ENCODE measurements at places on chromosomes 3 and 15. TPM values are rescaled to one million over a fixed set of nuclear protein-coding genes. Genes with fewer than 3 reads are reported as not detected.

Gene GANC
- total RNA-seq: 25.5 TPM

Gene SLC9A9
- 2.9 TPM for total RNA-seq

Gene CPNE9
- total RNA-seq: not detected

Gene SLC6A20
- not detected for total RNA-seq

Gene TMEM108
- 0.32 TPM for total RNA-seq

Gene PPARG
- 3.5 TPM for total RNA-seq

All from fibroblast of villous mesenchyme (primary cell).